ENCODE measurements at places on chromosomes 2 and 18.

DNA sequence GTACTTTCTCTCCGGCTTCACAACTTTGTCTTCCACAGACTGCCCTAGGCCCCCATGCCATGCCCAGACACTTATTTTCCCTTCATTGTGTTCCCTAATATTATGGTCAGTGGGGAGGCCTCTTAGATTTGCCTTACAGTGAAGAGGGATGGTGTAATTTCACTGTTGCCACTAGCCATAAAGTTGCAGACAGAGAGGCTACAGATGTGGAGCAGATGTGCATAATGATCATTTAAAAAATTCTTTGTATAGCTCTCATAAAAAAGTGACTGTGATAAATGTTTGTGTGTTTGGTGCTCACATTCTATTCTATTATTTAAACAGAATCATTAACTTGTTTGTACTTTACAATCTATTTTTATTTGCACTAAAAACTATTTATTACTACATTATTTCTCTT, 67.5 kb upstream of the FN1 start:
- no peak for DNase-seq

DNA sequence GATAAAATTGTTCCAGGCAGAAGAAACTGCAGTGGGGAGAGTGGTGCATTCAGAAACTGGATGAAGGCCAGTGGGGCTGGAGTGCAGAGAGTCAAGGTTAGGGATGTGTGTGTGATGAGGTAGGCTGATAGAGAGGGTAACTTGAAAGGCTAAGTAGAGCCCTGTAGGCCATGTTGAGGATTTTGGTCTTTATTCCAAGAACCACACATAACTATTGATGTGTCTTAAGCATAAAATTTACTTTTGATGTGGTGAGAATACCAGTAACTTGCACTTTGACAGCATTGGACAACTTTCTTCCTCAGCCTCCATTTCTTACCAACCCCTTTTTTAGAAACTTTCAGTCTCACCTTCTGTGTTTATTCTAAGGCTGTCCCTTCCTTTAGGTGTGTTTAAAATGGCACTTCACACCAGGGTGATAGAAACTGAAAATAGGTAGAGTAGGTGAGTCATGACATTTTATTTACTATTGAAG, 22.6 kb downstream of the MTX2 start:
- DNase-seq, result no peak

DNA sequence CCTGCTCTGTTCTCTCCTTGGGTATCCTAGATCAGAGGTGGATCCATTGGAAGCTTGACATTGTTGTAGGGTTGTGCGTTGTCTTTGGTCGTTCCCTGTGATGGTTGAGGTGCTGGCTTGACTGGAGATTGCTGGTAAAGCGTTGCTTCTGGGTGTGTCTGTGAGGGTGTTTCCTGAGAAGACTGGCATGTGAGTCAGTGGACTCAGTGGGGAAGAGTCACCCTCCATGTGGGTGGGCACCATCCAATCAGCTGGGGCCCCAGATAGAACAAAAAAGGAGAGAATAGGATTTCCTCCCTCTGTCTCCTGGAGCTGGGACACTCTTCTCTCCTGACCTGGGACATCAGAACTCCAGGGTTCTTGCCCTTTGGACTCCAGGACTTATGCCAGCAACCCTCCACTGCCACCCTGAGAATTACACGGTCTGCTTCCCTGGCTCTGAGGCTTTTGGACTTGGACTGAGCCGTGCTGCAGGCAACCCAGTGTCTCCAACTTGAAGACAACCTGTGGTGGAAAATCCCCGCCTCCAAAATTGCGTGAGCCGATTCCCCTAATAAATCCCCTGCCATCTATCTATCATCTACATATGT, 14.8 kb upstream of the REEP1 start:
- no peak for DNase-seq

DNA sequence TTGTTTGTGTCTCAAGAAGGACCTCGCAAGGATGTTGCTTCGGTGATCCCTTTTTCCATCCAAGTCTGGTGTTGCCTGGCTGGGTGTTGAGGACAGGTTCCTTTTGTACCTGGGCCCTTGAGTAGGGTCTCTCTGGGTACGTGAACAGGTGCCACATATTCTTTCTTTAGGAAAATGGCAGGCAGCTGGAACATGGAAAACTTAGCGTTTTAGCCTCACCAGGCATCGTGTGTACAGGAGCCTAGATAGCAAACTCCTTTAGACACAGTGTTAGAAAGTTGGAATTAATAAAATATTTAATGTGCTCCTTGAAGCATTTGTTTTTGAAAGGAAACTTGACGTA, 54.3 kb upstream of the RBM44 start:
- no peak for DNase-seq

- no peak for DNase-seq
Measured at GRCh38 chr2:159635006-159635789, 18.9 kb upstream of the BAZ2B start.

DNA sequence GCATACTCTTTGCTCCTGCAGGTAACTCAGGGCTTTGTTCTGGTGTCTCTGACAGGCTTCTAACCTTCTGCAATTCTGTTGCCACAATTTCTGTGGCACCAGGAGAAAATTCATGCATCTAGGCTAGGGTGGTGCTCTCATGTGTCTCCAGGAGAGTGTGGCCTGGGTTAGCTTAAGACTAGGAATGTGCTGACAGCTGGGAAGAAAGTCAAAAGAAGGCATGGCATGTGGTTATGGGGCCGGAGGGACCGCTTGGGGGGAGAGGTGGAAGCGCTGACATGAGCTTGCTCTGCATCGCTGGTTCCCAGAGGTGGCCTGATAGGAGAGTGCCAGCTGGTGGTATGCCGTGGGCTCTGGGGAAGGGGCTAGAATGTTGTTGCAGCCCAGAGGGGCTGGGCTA, 173.3 kb upstream of the TNP1 start:
- no peak for DNase-seq

DNA sequence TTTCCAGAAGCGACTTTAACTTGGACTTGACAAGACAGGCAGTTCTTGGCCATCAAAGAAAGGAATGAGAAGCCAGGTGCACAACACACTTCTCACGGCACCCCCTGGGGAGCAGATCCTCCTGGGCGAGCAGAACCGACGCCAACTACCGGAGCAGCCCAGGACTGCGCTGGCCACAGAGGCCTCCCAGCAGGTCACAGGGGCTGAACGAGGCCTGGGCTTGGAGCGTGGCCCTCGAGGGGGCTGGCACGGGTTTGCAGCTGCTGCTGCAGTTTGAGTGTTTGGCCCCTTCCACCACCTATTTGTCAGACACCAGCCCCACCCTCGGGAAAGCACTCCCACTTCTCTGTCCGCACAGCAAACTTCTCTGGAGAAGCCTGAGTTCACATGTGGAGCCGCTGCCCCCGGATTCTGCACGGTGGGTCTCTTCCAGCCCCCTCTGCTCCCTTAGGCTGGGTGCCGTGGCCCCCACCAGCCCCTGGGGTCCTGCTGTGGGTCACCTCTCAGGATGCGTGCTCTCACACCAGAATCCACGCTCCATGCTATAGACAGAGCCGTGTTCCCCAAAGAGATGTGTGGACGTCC, 306.7 kb upstream of the SALL3 start:
- DNase-seq, result no peak
